ENCODE measurements at places on chromosomes 2 and 18.

DNA sequence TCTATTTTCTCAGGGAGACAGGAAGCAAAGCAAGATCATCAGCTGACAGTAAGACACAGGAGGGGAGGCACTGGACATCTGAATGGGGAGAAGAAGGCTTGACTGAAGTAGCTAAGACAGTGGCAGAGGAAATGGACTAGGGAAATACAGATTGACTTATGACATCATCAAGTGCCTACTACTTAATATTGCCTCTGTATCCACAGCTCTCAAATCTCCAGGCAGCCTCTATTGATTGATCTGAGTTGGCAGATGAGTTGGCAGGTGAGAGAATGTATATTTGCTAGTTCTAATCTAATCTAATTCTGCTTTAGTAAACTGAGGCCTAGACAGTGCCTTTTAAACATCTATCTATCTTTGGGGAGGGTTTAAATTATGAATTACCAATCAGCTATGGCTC, 242.1 kb downstream of the SLC8A1 start:
- no peak for DNase-seq

DNA sequence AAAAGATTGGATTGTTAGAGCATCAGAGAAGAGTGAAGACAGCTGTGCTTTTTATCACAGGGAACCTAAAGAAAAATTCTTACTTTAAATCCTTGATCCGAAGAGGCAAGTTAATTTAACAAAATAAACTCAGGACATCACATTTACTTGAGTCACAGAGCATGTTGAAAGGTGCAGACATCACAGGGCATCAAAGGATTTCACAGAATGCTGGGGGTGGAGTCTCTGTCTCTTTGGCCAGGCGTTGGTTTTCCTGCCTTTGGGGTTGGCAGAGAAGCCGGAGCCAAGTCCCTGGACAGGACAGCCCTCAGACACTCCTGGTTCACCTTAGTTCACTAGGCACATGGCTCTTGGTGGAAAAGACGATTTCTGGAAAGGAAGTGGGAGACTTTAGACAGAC, 56.3 kb downstream of the SH3RF3 start:
- no peak for DNase-seq

GRCh38 chr2:190343089-190343535, 277 bp upstream of the INPP1 start:
- DNase-seq, result no peak

DNA sequence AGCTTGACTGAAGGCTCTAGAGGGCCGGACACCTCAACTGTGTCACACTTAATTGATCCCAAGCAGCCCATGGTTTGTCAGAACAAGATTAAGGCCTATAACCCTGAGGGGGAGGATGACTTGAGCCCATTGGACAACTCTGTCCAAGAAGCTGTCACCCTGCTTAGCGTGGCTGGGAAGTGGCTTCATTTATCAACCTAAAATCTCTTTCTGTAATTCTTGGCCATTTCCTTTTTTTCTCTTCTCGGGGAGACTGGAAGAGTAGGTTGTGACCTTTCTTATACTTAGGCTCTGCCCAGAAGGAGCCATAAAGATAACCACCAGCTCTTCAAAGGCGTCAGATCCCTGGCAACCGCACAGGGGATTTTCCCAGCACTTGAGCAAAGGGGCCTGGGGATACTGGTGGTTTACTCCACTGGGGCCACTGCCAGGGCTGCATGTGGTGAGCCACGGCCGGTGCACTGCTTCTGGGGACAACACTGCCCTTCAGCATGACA, 265.5 kb downstream of the CYRIA start:
- no peak for DNase-seq

DNA sequence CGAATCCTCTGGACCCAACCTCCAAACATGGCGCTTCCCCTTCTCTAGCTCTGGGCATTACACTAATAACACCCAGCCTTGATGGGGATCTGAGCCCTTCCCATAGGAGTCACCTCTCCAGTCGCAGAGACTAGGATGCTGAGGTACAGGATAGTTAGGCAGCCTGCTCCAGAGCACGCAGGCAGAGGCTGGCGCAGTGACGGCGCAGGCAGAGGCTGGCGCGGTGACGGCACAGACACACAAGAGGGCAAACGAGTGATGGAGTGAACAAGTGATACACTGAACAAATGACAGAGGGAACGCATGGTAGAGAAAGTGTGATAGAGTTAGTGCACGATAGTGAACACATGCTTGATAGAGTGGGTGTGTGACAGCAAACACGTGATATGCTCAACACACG, 518.5 kb downstream of the EIPR1 start:
- DNase-seq, result no peak

DNA sequence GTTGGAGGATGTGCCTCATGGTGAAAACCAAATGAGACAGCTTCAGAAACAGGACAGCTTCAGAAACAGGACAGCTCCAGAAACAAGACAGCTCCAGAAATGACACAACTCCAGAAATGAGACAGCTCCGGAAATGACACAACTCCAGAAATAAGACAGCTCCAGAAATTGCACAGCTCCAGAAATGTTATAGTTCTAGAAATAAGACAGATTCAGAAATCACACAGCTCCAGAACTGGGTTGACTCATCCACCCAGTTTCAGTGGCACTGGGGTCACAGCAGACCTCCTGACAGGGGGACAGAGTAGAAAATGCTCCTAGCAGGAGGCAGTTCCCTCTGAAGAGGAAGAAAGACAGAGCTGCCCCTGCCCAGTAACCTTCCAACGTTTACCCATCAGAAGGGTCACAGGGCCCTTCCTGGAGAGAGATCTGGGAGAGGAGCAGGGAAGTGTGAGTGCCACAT, 26.9 kb upstream of the COL6A3 start:
- DNase-seq, result peak; percentile 43

- no peak for DNase-seq
These were observed 23.7 kb downstream of the CYP27A1 start for GRCh38 chr2:218805627-218806026.

GRCh38 chr2:241187918-241188234, 601 bp upstream of the ANO7 start:
- no peak for DNase-seq

DNA sequence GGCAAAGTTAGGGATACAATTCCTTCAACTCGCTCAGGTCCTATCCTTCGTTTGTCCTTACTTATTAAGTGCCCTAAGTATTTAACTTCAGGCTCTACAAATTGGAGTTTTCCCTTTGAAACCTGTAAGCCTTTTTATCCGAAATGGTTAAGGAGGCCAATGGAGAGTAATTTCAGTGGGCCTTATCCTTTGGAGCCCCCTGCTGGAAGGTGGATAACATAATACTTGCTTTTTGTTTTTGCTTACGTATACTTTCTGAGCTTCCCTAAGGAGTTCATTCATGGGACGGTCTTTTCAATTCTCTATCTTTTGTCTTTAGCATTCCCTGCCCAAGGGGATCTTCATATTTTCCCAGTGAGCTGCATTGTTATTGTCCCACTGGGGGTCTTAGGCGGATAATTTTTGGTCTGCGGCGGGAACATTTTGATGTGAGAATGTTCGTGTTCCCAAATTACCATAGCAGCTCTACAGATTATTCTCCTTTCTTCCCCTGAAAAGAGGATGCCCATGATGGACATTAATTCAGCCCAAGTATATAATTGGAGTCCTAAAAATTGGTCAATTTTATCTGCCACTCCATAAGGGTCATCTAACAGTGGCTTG, 34.4 kb upstream of the TRAPPC8 start:
- no peak for DNase-seq

DNA sequence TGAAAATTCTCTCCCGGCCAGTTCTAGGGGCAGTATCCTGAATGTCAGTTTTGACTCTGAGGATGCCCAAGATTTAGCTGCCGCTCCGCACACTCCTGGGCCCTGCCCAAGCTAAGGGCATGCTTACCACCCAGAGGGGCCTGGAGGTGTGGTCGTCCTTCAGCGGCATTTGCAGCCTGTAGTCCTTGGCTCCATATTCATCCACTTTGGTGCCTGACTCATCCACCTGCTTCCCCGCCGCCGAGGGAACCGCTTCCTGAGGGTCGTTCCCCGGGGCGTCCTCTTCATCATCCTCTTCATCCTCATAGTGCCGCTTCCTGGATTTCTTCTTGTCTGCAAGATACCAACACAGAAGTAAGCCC, 577 bp downstream of the ERCC3 start:
- no peak for DNase-seq

DNA sequence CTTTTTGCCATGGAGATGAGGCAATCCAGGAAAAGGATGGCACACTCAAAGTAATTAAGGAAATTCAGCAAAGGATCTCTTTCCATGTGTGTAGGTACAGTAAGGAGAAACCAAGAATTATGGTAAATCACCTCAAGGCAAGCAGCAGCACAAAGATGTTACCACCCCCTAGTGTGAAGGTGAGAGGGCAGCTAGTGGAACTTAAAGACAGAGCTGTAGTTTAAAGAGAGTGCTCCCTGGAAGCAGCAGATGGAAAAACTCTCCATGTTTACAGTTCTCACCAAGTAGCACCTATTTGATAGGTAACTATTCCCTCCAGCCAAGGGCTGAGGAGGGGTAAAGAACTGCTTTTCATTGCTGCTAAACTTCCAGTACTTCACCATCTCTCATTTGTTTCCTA, 860.4 kb upstream of the CRIM1 start:
- DNase-seq, result no peak

DNA sequence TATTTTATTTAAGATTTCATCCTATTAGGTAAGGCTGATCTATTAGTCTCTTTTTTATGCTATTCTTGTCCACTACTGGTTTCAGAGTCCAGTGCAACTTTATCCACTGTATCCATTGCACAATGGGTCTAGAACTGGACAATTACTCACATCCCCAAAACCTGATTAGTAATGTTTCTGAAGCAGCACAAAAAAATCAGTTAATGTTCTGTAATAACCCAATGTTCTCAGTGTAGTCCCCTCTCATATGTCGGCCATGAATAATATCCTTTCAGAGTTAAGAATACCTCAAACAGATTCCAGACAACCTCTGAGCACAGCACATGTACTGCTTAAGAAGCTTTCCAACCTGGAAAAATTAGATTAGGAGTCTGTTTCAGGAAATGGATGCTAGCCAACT, 29.7 kb downstream of the MGAT4A start:
- DNase-seq, result no peak

DNA sequence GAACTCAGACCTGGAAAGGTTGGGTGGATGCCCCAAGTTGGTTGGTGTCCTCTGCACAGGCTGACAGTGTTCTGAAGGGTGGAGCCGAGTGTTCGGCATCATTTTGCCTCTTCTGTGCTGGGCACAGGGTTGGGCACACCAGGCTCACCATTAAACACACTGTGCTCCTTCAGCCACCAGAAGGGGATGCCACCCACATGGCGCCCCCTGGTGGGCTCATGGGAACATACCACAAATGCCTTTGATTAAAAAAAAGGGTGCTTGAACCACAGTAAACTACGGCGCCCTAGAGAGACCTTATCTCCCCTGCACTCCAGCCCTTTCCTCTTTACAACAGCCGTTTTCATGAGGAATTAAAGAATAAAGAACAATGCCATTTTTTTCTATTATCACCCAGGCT, 89.4 kb downstream of the CELF4 start:
- peak; percentile 35 for DNase-seq

DNA sequence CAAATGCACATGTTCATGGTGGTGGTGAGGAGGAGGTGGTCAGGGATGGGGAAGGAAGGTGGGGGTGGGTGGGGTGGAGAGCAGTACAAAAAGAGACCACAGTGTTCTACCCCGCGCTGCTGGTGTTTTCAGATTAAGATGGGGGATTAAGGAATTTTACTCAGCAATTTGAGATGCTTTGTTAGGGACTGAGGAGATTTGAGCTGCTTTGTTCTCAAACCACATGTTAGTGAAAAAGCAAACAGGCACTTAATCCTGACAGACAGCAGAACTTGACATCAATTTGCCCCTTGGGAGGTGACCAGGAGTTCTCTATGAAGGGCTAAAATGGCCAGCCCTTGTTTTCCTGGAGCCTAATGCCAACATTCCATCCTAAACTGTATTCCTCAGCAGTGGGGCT, 244.5 kb downstream of the MEIS1 start:
- no peak for DNase-seq

GRCh38 chr2:232237464-232237863, 141.1 kb upstream of the ALPP start:
- DNase-seq, result no peak

- DNase-seq, result no peak
These were observed 11.1 kb upstream of the ACTR3 start for GRCh38 chr2:113878743-113879142.

- DNase-seq, result no peak
These were observed 89.3 kb downstream of the LIMS1 start for GRCh38 chr2:108623616-108624015.

- DNase-seq, result no peak
These were observed 33.4 kb downstream of the NCK2 start for GRCh38 chr2:105778080-105778607.

DNA sequence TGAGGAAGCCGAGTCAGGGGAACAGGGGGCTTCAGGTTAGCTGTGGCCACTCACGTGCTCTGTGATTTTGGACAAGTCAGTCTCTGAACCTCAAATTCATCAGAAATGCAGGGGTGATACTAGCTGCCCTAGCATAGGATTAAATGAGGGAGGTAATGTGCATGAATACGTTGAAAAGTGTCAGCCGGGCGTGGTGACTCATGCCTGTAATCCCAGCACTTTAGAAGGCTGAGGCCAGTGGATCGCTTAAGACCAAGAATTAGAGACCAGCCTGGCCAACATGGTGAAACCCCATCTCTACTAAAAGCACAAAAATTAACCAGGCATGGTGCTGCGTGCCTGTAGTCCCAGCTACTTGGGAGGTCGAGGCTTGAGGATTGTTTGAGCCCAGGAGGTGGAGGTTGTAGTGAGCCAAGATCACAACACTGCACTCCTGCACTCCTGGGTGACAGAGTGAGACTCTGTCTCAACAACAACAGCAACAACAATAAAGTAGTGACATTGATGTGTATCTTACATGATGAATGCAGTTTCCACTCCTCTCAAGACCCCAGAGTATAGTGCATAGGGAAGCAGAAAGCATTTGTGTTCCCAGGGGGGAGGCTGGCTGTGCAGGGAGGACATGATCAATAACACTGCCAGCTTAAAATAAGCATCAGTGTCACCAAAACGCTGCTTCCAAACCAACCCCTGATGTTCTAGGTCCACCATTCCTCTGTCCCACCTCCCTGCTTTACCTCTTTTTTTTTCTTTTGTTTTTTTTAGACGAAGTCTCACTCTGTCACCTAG, 68.8 kb downstream of the HNRNPLL start:
- DNase-seq, result no peak

DNA sequence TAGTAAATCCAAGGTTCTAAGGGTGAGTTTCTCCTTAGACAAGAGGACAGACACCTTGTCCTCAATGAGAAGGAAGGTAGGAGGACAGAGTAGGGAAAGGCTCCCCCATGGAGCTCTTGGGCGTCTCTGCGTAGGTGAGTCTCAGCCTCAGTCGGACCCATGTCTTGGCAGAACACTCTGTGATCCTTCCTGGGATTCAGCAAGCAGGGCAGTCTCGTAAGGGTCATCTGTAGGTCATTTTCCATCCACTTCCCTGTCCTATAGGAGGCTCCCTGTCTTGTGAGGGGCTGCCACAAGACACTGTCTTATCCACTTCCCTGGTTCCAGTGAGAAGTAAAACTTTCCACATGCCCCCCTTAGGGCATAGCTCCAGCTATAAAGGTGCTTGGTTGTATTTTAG, 122.6 kb upstream of the TWIST2 start:
- no peak for DNase-seq

GRCh38 chr2:38685116-38685735, 19.3 kb downstream of the GALM start:
- no peak for DNase-seq

All from T-helper 2 cell (primary cell).